ENCODE measurements at places on chromosomes 2 and 18. TPM values are rescaled to one million over a fixed set of nuclear protein-coding genes. Genes with fewer than 3 reads are reported as not detected.

GPR39 gene
- 0.47 TPM for total RNA-seq

DNA sequence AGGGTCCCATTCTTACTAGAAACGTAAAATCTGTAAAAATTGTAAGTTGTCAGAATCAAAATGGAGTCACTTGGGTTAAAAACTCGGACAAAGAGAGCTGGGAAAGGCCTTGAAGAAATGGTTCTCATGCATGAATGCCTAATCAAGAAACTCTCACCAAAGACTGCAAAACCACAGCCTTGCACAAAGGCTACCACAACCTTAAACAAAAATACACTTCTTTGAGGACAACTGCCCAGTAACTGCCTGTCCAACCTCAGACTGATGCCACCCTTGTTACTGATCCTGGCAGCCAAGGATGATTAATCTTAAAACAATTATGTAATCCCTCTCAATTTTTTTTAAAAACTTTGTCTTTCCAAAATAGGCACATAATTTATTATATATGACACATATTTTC, 299.3 kb downstream of the CCDC85A start:
- no peaks in the 10 kb centered on the region for H3K36me3 ChIP-seq
- H3K27me3 ChIP-seq = no peaks in the 10 kb centered on the region
- no peak overlapping the region for H3K4me3 ChIP-seq
- peaks cover 10% of the 10 kb centered on the region for H3K4me1 ChIP-seq
- no peak overlapping the region for H3K27ac ChIP-seq

DNA sequence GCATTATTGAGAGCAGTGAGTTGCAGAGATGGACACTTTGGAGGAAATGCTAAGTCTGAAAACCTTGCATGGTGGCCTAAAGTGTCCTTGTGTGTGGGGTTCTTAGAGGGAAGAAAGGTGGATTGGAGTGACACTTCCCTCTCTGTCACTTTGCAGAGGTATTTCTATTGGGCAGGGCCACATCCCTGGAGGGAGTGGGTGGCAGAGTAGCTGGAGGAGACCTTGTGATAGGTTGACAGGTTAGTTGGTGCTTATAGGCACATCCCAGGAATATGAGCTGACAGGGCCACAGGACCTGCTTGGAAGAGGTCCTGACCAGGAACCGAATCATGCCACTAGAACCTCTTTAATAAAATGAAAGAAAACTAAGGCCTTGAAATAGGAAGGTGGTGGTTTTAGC, 972 bp upstream of the IGFBP5 start:
- no peak for DNase-seq
- no peaks in the 10 kb centered on the region for H3K36me3 ChIP-seq
- peaks cover 28% of the 10 kb centered on the region for H3K4me1 ChIP-seq
- peak overlapping the region; percentile 71 for H3K27ac ChIP-seq
- peak overlapping the region; percentile 3 for H3K4me3 ChIP-seq
- no peaks in the 10 kb centered on the region for H3K27me3 ChIP-seq

DNA sequence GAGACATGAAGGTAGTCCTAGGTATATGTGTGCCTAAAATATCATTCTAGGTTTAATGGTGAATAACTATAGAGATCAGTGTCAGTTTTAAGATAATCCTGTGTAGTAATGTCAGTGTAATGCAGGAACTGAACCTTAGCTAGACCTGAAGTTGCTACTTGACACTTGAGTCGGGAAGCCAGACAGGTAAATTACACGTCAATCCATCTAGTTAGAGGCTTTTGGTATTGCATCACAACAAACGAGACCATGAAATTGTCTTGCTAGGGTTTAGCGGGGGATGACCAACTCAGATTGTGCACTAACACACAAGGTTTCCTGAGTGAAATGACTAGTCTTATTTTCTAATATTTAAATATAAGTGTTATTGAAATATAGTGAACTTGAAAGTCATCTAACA, 2.0 kb downstream of the YPEL5 start:
- peak overlapping the region; percentile 82 for H3K4me3 ChIP-seq
- no peaks in the 10 kb centered on the region for H3K27me3 ChIP-seq
- H3K36me3 ChIP-seq = peaks cover 8% of the 10 kb centered on the region
- peaks cover 47% of the 10 kb centered on the region for H3K4me1 ChIP-seq
- H3K27ac ChIP-seq = peak overlapping the region; percentile 93

CPO gene
- total RNA-seq = not detected

- no peaks in the 10 kb centered on the region for H3K27me3 ChIP-seq
- no peaks in the 10 kb centered on the region for H3K36me3 ChIP-seq
- no peak for DNase-seq
- peaks cover 33% of the 10 kb centered on the region for H3K4me1 ChIP-seq
Observed at GRCh38 chr2:30213326-30213725, 18.0 kb upstream of the LBH start.

DNA sequence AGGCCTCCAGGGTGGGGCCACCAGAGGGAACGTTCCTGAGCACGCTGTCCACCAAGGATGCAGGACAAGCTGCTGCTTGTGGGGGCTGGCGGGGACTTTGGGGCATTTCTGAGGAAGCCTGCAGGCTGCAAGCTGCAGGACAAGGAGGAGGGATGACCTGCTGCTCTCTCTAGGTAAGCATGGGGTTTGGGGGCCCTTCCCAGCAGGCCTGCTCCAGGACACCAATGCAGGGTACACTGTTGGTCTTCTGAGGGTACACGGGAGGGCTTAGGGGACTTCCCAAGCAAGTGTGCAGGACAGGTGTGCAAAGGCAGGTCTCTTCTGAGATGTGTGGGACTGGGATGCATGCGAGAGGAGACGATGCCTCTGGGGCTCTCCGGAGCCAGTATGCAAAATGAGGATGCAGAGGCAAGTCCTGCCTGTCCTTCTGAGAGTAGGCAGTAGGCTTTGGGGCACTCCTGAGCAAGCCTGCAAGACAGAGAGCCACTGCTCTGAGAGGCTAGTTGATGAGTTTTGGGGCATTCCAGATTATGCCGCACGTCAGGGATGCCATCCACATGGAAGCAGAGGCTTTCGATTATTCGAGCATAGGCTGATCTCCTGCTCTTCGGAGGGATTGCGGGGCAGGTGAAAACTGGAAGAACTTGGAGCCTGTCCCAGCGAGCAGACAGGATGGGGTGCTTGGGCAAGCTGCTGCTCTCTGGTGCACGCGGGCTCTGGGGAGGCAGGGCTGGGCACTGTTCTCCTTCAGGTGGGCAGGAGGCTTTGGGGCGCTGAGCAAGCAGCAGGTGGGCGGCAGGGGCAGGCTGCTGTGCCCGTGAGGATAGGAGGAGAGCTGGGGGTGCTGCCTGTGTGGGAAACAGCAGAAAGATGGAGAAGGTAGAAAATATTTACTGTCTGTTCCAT, 44.6 kb downstream of the CNGA3 start:
- no peaks in the 10 kb centered on the region for H3K36me3 ChIP-seq
- H3K4me1 ChIP-seq = no peaks in the 10 kb centered on the region
- H3K27ac ChIP-seq = no peak overlapping the region
- no peak for DNase-seq
- no peak overlapping the region for H3K4me3 ChIP-seq

GRCh38 chr2:241673189-241673663, 13.4 kb downstream of the DTYMK start:
- H3K4me3 ChIP-seq = no peak overlapping the region
- H3K4me1 ChIP-seq = no peaks in the 10 kb centered on the region
- no peak for DNase-seq

AGXT gene
- total RNA-seq = not detected

ALLC gene
- not detected for total RNA-seq

CAD gene
- total RNA-seq = 82.5 TPM

DNA sequence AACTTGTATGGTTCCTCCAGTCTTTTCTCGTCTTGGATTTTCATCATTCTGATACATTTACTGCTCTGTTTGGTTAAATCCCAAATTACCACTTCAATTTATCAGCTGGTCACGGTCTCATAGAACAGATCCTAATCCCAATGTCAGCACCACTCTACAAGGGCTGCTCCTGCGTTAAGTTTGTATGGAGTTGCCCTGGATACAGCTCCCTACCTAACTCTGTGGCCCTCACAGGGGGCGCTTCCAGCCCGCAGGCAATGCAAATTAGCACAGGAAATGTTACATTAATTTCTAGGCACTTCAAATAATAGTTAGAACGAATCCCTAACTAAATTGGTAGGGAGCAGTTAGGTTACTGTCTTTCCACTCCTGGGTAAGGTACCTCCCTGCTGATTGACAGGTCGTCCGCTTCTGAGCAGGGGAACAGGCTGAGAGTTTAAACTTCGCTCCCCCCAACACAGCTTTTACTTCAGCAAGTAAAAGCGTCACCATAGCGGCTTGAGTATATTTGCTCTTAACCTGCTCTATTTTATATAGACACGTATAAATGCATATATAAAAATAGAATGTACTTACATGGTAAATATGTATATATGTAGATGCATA, 238.5 kb upstream of the FANCL start:
- DNase-seq = no peak
- no peaks in the 10 kb centered on the region for H3K27me3 ChIP-seq
- H3K4me1 ChIP-seq = peaks cover 9% of the 10 kb centered on the region
- no peak overlapping the region for H3K4me3 ChIP-seq
- peaks cover 7% of the 10 kb centered on the region for H3K36me3 ChIP-seq

DNA sequence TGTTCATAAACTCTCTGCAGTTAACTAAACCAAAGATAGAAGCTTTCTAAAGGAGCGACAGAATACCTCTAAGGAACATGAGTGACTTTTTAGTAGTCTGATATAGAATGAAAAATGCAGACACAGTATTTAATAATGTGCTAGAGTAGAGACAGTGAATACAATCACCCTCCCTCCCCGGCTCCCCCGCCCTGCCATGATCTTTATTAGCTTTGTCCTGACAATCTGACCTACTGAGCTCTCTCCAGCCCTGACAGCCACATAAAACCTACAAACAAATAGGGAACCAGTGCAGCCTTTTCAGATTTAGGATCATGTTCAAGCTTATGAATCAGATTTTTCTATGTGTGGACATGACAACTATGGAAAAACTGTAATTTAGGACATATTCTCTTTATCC, 777.6 kb upstream of the FANCL start:
- no peak for DNase-seq
- H3K4me3 ChIP-seq = no peak overlapping the region
- H3K27me3 ChIP-seq = no peaks in the 10 kb centered on the region
- H3K36me3 ChIP-seq = peaks cover 10% of the 10 kb centered on the region
- H3K27ac ChIP-seq = no peak overlapping the region

- no peaks in the 10 kb centered on the region for H3K27me3 ChIP-seq
- DNase-seq = no peak
- no peak overlapping the region for H3K27ac ChIP-seq
- no peaks in the 10 kb centered on the region for H3K36me3 ChIP-seq
Observed at GRCh38 chr18:31990823-31991222, 27.8 kb upstream of the RNF125 start.

FEV gene
- total RNA-seq = 0.29 TPM

GRCh38 chr2:111679202-111679601, 204.8 kb downstream of the ANAPC1 start:
- H3K27ac ChIP-seq = no peak overlapping the region
- H3K27me3 ChIP-seq = no peaks in the 10 kb centered on the region
- H3K4me3 ChIP-seq = no peak overlapping the region
- peaks cover 27% of the 10 kb centered on the region for H3K4me1 ChIP-seq

PARD3B gene
- total RNA-seq = 20.4 TPM

- H3K4me1 ChIP-seq = peaks cover 33% of the 10 kb centered on the region
- H3K4me3 ChIP-seq = no peak overlapping the region
- H3K27ac ChIP-seq = peak overlapping the region; percentile 93
- H3K27me3 ChIP-seq = no peaks in the 10 kb centered on the region
- no peak for DNase-seq
Observed at GRCh38 chr2:15169326-15170069, 391.6 kb downstream of the NBAS start.

DNA sequence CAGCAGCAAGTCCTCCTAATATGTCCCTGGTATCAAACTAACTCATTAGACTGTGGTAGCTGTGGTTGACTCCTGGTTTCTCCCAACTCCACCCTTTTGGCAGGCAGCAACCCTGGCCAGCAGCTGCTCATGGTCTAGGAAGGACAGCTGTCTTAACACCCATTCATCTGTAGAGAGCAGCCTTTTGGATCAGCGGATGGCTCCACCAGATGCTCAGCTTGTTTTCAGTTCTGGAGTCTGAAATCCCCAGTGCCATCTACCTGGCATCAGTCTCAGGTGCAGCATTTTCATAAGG, 100.5 kb downstream of the SPOPL start:
- H3K27me3 ChIP-seq = no peaks in the 10 kb centered on the region
- no peak for DNase-seq
- no peak overlapping the region for H3K27ac ChIP-seq
- peaks cover 4% of the 10 kb centered on the region for H3K36me3 ChIP-seq
- H3K4me1 ChIP-seq = peaks cover 5% of the 10 kb centered on the region

DNA sequence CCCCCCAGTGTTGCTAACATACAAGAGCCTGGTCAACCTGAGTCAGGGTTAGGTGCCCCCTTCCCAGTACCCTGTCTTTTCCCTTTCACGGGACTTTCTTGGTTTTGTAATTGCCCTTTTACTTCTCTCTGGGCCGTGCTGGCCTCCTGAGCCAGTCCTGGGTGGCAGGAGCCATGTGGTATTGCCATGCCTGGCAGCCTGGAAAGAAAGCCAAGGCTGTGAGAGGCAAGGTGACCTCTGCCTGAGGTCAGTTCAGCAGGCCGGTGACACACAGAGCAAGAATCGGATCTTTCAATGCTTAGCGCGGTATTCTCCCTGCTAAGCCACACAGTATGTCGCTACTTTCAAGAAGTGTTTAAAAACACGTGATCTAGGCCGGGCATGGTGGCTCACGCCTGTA, 52.3 kb downstream of the C18orf63 start:
- no peak for DNase-seq
- peaks cover 15% of the 10 kb centered on the region for H3K27me3 ChIP-seq
- H3K4me1 ChIP-seq = peaks cover 6% of the 10 kb centered on the region
- no peak overlapping the region for H3K27ac ChIP-seq

TUBB8B gene
- 0.31 TPM for total RNA-seq

DNA sequence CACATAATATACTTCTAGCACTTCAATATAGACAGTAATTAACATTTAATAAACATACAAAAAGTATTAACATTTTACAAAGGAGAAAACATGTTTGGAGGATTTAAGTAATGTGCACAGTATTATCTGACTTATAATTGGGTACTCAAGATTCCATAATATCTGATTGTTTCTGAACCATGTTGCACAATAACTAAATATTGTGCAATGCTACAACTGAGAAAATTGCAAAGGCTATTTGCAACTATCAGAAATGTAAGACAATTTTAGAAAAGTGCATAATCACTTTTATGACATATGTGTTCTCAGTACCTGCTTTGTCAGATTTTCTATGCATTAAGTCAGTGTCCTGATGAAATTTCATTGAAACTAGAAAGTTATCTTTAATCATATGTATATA, 934.6 kb downstream of the SOCS6 start:
- no peaks in the 10 kb centered on the region for H3K4me1 ChIP-seq
- no peaks in the 10 kb centered on the region for H3K27me3 ChIP-seq
- DNase-seq = no peak
- no peak overlapping the region for H3K27ac ChIP-seq

HJURP gene
- total RNA-seq = 19.4 TPM

DNA sequence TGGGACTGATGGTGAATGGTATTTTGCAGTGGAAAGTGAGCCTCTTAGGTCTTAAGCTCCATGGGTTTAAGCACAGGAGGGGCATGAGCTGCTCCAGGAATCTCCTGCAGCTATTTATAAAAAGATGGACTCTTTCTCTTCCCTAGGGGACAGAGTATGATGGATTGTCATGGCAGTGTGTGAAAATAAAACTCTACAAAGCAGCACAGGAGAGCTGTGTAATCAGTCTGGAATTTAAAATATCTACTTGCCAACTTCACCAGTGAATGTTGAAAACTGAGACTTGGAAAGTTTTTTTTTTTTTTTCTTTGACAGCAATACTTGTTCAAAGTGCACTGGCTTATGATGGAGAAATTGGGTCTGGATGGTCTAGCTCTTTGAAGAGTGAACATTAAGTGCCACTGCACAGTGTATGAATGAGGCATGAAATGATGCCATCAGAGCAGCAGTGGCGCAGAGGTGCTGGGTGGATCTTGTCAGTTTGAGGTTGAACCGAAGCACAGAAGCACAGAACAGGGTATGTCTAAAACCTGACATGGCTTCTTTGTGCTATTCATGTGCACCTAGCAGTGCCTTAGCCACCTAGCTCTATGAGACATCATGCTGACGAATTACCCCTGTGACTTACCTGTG, 245.4 kb downstream of the PTPRM start:
- no peak for DNase-seq
- peaks cover 38% of the 10 kb centered on the region for H3K4me1 ChIP-seq

Data from mesothelial cell of epicardium (in vitro differentiated cells).